A549 treated with ZK216348 at 1 μM for 4 hours (cell line): ENCODE measurements at places on chromosomes 11 and 22. TPM values are rescaled to one million over a fixed set of nuclear protein-coding genes. Genes with fewer than 3 reads are reported as not detected.

The APOBEC3B gene
- total RNA-seq: 26.1 to 35.6 TPM (median 27.5 TPM) in 5 replicates

The EFEMP2 gene
- 0.92 to 1.8 TPM (median 1.4 TPM) in 5 replicates for total RNA-seq

The TMPRSS4 gene
- total RNA-seq: 0.14 TPM in 1 of 5 replicates, not detected in the others

The SLC25A18 gene
- total RNA-seq: 0.09 to 0.31 TPM (median 0.13 TPM) in 5 replicates

The CASP5 gene
- total RNA-seq: not detected in 5 replicates

The THOC5 gene
- 25.2 to 33.7 TPM (median 30.5 TPM) in 5 replicates for total RNA-seq

The FXYD6 gene
- total RNA-seq: 0.20 to 0.53 TPM (median 0.31 TPM) in 5 replicates

The CABP7 gene
- 0.07 to 0.25 TPM (median 0.19 TPM) in 5 replicates for total RNA-seq

The RFPL2 gene
- total RNA-seq: 0.18 TPM in 1 of 5 replicates, not detected in the others

The APOL4 gene
- not detected in 5 replicates for total RNA-seq

The HEPN1 gene
- not detected in 5 replicates for total RNA-seq

The CNGA4 gene
- total RNA-seq: 0.12 TPM in 2 of 5 replicates, not detected in the others

The OR4C45 gene
- total RNA-seq: not detected in 5 replicates

The HTR3A gene
- not detected in 5 replicates for total RNA-seq

The PARVA gene
- 21.9 to 26.5 TPM (median 25.4 TPM) in 5 replicates for total RNA-seq

The LRRC74B gene
- total RNA-seq: not detected in 5 replicates

The MS4A12 gene
- total RNA-seq: not detected in 5 replicates

The MMP7 gene
- 19.3 to 36.5 TPM (median 22.8 TPM) in 5 replicates for total RNA-seq

The KDM4E gene
- not detected in 5 replicates for total RNA-seq
